ENCODE measurements at places on chromosomes 3 and 15. TPM values are rescaled to one million over a fixed set of nuclear protein-coding genes. Genes with fewer than 3 reads are reported as not detected.

The RARB gene
- total RNA-seq: 2.5 TPM

DNA sequence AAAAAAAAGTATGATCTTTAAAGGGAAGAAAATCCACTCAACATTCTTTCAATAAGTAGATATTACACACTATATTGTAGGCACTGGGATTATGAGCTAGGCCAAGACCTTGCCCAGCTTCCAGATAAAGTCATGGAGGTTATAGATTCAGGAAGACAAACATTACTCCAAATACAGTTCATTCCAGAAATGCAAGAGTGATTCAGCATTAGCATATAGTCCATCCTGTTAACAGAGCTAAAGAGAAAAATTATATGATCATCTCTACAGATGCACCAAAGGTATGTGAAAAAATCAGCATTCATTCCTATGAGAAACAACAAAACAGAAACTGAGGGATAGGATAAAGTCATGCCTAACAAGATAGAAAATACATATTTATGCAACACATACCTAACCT lies 42.1 kb upstream of the NSMCE3 start:
- H3K4me3 ChIP-seq: no peak overlapping the region
- no peak for DNase-seq
- H3K4me1 ChIP-seq: no peaks in the 10 kb centered on the region
- H3K36me3 ChIP-seq: no peaks in the 10 kb centered on the region
- H3K27ac ChIP-seq: no peak overlapping the region

GRCh38 chr3:71397046-71397445 lies 186.5 kb downstream of the FOXP1 start:
- H3K36me3 ChIP-seq: no peaks in the 10 kb centered on the region
- H3K4me1 ChIP-seq: no peaks in the 10 kb centered on the region
- H3K27me3 ChIP-seq: no peaks in the 10 kb centered on the region

- H3K4me3 ChIP-seq: no peak overlapping the region
- DNase-seq: no peak
- no peaks in the 10 kb centered on the region for H3K4me1 ChIP-seq
- peaks cover 5% of the 10 kb centered on the region for H3K36me3 ChIP-seq
Observed at GRCh38 chr15:99657996-99658395, 75.2 kb downstream of the LYSMD4 start.

GRCh38 chr15:42549741-42550392 lies 1.2 kb downstream of the HAUS2 start:
- H3K4me3 ChIP-seq: no peak overlapping the region
- no peak overlapping the region for H3K27ac ChIP-seq
- peaks cover 3% of the 10 kb centered on the region for H3K4me1 ChIP-seq
- no peak for DNase-seq
- no peaks in the 10 kb centered on the region for H3K27me3 ChIP-seq
- H3K36me3 ChIP-seq: no peaks in the 10 kb centered on the region

- DNase-seq: peak; percentile 60
- H3K36me3 ChIP-seq: no peaks in the 10 kb centered on the region
- no peak overlapping the region for H3K27ac ChIP-seq
- H3K4me3 ChIP-seq: no peak overlapping the region
Observed at GRCh38 chr15:69760890-69761568, 308.4 kb downstream of the RPLP1 start.

GRCh38 chr3:14152233-14152962 lies 26.0 kb downstream of the XPC start:
- no peaks in the 10 kb centered on the region for H3K4me1 ChIP-seq
- H3K27ac ChIP-seq: no peak overlapping the region
- DNase-seq: no peak
- no peaks in the 10 kb centered on the region for H3K36me3 ChIP-seq

GRCh38 chr15:70249616-70250015 lies 151.9 kb upstream of the TLE3 start:
- H3K27me3 ChIP-seq: no peaks in the 10 kb centered on the region
- no peaks in the 10 kb centered on the region for H3K36me3 ChIP-seq
- H3K4me3 ChIP-seq: no peak overlapping the region
- no peaks in the 10 kb centered on the region for H3K4me1 ChIP-seq
- no peak overlapping the region for H3K27ac ChIP-seq

Data from Peyer's patch (tissue), 4 donors.